HuH-7 (cell line): ENCODE measurements at places on chromosomes 11 and 22.

- DNase-seq: no peak
Observed at GRCh38 chr11:134266841-134267251, 9.3 kb upstream of the GLB1L3 start.

DNA sequence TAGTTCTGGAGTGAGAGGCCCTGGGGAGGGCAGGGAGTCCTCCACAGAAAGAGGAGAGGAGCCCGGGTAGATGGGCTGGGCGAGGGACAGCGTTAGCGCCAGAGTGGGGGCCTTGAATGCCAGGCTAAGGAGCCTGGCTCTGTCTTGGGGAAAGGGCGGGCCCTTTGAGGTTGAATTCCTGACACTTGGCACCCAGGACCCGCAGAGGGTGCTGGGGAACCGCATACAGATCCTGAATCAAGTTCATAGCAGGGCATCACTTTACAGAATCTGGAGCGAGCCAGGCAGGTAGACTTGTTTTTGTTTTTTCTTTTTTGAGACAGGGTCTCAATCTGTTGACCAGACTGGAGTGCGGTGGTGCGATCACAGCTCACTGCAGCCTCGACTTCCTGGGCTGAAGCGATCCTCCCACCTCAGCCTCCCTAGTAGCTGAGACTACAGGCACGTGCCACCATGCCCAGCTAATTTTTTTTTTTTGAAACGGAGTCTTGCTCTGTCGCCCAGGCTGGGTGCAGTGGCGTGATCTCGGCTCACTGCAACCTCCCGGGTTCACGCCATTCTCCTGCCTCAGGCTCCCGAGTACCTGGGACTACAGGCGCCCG, 6.1 kb downstream of the CARNS1 start:
- no peak for DNase-seq

- no peak for DNase-seq
Observed at GRCh38 chr11:26537341-26537740, 34.7 kb downstream of the MUC15 start.

DNA sequence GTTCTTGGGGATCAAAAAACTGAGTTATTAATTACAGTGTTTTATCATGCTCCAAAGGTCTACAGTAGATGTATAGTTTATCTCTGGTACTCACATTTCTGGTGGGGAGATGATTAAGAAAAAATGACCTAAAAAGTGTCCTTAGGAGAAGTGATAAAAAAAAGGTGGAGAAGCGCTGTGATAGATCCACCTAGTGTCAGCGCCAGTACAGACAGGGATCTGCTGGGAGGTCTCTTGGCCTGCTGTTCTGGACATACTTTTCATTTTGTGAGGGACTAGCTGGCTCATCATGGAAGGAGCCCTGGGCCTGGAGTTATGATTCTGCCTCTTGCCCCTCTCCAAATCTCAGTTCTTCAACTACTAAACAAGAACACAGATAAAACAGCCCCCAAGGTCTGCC, 2.9 kb downstream of the ELF5 start:
- no peak for DNase-seq

- no peak for DNase-seq
Observed at GRCh38 chr11:66725647-66726046, 3.4 kb downstream of the SPTBN2 start.
